ENCODE measurements at places on chromosomes 4 and X.

- no peak for DNase-seq
Measured at GRCh38 chr4:184818216-184818564, 7.6 kb downstream of the ACSL1 start.

GRCh38 chr4:33349376-33349775 is 2629.2 kb downstream of the PCDH7 start:
- DNase-seq = no peak

GRCh38 chr4:153294631-153295030 is 49.9 kb upstream of the MND1 start:
- DNase-seq = no peak

- DNase-seq = no peak
Measured at GRCh38 chr4:17010426-17011087, 112.1 kb upstream of the LDB2 start.

DNA sequence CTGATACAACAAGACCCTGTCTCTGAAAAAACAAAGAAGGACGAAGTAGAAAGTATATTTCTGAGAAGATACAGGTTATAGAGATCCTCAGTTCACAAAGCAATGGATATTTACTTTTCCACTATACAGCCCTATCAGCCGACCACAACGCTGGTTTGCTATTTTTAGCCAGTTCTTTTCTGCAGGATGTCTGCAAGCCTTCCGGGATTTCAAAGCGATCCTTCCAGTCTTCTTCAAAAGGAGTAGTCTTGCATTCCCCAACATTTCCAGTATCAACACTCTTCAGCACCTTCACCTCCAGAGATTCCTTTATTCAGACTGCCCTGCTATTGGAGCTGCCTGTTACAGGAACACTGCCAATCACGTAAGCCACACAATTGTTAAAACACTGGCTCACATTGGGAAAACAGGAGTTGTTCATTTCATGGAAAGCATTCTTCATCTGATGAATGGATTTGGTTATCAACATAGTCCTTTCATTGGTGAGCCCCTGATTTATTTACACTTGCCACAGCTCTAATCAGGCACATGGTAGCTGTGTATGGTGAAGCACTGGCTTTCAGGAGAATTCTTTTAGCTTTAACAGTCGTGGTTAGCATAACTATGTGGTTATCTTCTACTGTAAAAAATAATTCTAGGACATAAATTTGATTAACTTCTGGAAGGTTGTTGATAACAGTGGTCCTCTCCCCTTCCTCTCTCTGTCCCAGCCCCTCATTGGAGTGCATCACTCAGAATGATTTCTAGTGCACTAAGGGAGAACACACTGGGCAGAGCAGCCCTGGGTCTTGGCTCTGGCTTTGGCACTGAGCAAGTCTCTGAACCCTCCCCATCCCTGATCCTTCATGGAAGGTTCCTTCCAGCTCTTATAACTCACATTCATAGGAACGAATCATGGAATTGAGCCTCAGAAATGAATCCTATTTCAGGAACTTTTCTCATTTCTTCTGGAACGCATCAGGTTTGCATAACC is 109.9 kb upstream of the SORBS2 start:
- DNase-seq = no peak

DNA sequence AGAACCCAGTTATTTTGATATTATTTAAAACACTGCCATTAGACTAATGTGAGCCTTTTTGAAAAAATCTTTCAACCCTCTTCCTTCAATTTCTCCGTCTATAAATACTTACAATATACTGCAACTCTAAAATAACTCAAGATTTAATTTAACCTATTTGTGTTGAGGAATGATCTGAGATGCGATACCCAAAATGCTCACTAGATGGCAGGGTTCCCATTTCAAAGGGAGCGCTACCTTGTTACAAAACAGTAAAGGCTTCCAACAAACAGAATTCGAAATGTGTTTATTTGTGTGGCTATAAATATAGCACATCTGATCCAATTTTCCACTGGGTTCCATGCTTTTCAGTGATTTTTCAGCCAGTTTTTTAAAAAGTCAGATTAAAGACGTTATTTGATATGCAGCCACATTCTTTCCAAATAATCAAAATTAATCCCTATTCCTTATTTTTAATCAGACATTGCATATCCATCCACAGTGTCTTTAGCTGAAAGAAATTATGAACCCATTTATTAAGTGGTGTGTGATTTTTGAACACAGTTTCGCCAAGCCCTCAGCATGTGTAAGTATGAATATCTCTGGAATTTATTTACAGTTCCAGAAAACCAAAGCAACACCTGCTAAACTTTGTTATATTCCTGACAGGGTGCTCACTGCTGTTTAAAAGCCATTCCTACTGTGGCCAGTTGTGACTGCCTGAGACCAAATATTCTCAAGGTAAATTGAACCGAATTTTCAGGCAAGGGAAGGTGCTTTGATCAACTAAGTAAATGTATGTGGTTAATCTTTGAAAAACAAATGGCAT is 668.0 kb upstream of the LCORL start:
- DNase-seq = no peak

DNA sequence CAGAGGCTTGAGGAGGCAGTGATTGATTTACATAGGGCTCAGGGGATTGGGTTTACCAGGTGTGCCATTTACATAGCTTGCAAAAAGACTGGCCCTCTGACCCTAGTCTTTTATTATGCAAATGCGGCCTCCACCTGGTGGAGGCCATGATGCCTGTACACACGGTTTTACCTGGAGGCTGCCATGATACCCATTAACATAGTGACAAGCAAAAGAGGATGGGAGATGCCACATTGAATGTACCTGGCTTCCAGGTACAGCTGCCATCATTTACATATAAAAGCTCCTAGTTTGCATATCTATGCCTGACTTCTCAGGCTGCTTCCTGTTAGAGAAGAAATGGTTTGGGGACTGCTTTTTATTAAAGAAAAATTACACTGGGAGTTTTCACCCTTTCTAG is 72.0 kb downstream of the NEXMIF start:
- DNase-seq = no peak

DNA sequence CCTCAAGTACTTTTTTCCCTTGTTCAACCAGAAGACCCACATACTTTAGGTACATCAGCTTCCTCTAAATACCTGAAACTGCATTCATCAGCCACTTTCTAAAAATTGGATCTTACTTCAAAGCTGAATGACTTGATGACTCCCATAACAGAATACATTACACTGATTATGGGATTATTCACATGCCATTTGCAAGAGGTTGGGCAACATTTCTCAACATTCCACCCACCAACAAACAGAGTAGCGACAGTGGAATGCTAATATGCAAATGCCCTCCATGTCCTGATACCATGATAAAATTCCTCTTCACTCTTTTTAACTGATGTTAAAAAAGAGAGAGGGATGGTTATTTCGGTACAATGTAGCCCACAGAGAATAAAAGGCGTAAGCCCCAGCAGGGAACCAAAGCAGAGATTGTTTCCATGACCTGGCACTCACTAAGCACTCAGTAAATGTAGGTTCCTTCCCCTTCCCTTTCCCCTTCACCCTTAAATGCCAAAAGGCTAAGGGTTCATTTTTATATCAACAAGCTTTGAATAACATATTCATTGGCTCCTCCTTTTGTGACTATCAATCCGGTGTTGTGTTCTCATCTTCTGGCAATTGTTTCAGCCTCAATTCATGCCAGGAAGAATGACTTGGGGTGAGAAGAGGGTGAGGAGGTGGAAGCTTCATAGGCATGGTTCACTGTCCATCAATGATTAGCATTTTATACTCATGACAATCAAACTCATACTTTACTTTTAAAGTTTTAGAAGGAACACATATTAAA is 317.2 kb downstream of the DHX15 start:
- peak; percentile 42 for DNase-seq

DNA sequence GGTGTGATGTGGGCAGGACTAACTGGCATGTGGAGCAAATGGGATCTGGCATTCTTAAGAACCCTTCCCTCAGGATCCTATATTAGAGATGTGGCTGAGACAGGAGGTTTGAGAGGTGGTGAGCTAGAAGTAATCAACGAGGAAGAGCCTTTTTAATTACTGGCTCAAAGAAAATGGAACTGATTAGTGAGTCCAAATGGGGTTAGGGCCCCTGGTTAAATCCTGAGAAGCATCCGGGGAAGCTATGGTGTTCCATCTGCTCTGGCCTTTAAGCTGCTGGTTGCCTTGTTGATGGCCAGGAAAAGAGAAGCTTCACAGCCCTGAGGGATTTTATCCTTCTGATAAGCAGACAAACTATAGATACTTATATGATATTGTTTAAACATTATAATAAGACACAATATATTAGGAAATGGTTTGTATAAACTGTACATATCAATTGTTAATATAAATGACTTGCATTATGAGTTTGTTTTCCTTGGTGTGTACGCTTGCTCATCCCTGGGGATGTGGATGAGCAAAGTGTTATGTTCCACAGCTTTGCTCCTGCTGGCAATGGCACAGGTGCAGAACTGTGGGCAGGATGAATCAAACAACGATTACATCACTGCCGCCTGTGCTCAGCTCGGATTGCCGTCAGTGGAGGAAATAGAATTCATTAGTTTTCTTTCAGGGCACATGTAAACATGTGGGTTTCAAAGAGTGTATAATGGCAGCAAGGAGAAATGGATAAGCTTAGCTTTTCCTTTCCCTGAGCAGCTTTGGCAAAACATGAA is 328.6 kb upstream of the ARX start:
- peak; percentile 9 for DNase-seq

DNA sequence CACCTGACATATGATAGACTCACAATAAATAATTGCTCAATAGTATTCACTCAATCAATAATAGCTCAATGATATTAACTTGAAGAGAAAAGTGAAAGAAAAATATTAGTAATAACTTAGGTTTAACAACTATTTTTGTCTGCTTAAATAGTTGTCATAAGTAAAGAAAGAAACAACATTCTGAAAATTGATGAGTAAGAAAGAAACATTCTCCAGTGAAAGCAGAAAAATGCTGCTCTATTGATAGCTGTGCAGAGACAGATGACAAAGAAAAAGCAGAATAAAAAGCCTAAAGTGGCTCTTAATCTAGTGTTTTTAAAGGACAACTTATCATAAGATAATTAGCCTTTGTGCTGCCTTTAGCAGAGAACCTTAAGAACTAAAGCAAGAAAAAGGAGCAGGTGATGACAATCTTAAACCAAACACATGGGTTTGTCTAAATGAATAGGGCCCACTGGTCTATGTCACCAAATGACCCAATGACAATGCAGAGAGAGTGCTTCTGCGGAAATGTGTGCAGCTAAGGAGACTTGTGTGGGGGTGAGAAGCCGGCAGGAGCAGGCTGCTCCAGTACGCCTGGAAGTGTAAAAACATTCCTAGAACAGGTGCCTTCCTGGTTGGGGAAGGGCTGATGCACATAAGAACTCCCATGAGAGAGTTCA is 13.2 kb downstream of the HS3ST1 start:
- DNase-seq = no peak

DNA sequence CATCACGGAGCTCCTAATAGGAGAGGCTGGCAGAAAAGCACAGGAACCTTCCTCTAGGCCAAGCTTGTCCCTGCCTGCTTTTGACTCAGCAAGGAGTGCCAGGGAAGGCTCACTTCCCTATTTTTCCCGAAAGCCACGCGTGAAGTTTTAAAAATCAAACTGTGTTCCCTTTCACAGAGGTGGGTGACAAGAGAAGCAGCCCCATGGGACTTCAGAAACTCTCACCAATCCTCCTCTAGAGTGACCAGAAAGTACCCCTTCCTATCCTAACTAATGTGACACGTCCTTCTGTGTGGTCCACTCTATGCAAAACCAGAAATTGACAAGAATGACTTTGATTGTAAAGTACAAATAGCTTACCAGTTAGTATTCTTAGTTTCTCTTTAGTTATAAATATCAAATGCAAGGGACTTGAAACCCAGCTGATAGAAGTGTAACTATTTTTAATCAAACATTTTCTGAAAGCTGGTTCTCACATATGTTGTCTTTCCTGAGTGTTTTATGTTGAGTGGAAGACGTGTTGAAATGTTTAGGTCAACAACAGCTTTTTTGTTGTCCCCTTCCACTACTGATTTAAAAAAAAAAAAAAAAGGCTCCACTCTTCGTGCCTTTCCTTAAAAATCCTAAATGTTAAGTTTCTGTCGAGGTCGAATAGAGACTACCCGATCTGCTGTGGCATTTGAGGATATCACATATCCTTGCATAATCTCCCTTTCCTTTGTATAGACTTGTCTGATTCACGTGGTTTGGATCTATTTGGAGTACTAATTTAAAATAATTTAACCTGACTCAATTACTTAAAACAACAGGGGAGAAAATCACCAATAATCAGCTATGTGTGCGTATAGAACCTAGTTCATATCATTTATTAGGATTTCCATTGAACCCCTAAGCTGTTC is 42.1 kb downstream of the NFKB1 start:
- DNase-seq = no peak
